ENCODE measurements at places on chromosomes 11 and 22.

DNA sequence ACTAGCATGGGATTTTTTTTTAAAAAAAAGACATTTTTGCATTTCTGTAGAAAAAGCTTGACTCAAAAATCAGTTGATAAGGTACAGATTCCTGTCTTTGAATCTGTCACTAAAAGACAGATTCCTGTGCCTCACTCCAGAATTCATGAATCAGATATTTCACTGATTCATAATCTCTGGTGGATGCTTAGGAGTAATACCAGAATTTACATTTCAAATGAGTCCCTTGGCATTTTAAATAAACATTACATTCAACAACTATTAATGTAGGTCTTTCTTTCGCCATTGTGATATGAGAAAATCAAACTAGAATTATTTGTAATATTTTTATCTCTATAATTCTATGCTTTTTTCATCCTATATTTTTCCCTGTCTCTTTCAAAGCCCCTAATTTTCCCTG, 128.3 kb downstream of the APIP start:
- no peak for DNase-seq

GRCh38 chr22:39446239-39446721, 10.5 kb upstream of the MGAT3 start:
- DNase-seq: no peak

GRCh38 chr11:72247584-72247983, 3.6 kb upstream of the PHOX2A start:
- no peak for DNase-seq

DNA sequence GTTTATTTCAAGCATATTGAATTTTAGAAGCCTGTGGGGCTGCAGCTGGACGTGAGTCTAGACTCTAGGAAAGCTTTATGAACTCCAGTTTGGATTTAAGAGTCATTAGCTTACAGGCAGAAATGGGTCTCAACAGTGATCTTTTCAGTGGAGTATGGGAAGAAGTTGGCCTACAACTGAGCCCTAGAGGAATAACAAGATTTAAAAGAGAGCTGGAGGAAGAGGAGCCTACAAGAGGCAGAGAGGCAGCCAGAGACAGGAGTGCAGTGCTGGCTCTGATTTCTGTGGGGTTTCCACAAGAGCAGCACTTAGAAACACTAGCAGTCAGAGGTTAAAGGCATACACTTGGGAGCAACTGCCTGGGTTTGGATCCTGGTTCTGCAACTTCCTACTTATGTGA, 17.9 kb downstream of the APOL5 start:
- DNase-seq: no peak

- no peak for DNase-seq
Measured at GRCh38 chr11:123111465-123111864, 49.5 kb upstream of the HSPA8 start.

- no peak for DNase-seq
Measured at GRCh38 chr11:47564933-47565339, 463 bp upstream of the PTPMT1 start.

DNA sequence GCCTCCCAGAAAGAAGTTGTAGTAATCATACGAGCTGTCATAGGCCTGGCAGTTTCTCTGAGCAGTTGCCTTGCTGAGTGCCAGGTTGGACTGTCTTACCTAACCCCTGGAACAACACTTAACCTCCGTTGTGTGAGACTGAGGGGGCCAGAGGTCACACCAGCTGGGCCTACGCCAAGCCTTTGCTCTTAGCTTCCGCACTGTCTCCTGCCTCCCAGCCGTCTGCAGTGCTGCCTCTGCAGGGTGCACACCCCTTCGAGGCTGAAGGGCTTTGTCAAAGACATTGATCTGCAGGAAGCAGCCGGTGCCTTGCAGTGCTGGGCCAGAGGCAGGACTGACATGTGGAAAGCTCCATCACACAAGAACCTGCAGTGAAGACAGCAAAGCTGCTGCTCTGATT, 16.7 kb downstream of the TAB1 start:
- DNase-seq: no peak

DNA sequence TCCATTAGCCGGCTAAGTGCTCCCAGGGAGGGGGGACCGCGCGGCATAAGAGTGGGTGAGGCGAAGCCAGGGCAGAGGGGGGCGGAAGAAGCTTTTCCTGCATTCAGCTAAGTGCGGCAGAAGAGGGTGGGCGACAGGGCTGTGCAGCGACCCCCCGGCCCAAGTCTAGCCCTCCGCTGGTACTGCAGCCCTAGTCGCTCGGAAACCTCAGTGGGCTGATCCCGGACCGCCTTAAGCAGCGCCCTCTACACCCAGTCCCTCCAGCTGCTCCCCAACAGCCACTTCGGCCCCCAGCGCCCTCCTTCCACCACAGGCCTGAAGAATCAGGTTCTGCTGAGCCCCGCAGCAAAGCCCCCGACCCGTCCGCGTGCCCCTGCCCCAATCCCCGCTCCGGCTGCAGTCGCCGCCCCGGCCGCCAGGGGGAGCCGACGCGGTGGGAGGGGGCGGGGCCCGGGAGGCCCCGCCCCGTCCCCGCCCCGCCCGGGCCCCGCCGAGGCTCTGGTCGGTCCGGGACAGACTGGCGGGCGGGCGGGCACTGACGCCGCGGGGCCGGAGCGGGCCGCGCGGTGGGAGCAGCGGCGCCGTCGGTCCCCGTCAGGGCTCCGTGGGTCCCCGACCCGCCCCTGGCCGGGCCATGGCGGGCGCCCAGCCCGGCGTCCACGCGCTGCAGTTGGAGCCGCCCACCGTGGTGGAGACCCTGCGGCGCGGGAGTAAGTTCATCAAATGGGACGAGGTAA, at the start of gene PLCB3:
PLCB3 (plus strand) TSS at position 515 of the 737 bp plus-strand sequence; CDS start at position 635, 120 bp downstream.
- DNase-seq: peak; percentile 49

GRCh38 chr11:75802913-75803820, 11.8 kb upstream of the UVRAG start:
- peak; percentile 72 for DNase-seq

- DNase-seq: no peak
Measured at GRCh38 chr11:67381244-67381972, 8.0 kb upstream of the CLCF1 start.

- DNase-seq: no peak
Measured at GRCh38 chr22:31603574-31603973, 58.4 kb downstream of the PISD start.

- no peak for DNase-seq
Measured at GRCh38 chr11:76794371-76795289, 11.5 kb downstream of the TSKU start.

DNA sequence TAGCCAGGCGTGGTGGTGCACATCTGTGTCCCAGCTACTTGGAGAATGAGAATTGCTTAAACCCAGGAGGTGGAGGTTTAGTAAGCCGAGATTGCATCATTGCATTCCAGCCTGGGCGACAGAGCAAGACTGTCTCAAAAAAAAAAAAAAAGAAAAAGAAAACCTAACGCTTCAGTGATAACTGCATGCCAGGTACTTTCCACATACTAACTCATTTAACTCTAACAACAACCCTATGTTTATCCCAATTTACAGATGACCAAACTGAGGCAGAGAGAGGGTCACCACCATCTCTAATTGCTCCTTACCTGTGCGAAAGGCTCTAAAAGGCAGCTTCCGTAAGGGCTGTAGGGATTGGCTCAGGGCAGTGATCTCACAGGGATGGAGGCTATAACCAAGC, 11.6 kb downstream of the PISD start:
- no peak for DNase-seq

GRCh38 chr11:47943721-47944586, 36.4 kb upstream of the PTPRJ start:
- DNase-seq: no peak

DNA sequence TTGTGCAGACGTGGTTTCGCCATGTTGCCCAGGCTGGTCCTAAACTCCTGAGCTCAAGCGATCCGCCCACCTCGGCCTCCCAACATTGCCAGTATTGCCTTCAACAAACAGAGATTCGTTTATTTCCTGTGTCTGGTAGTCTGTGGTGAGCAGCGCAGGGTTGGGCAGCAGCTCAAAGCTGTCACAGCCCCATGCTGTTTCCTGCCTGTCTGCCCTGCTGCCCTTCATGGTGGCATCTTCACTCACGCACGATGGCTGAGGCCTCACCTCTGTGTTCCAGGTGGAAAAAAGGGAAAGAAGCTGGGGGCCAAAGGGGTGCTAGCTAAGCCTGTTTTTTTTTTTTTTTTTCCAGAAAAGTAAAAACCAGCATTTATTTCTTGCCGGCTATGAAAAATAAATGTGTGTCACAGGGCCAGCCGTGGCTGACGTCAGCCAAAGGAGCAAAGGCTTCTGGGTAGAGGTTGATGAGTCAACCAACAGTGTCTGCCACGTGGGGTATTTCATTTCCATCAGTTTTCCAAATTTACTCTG, 28.8 kb downstream of the TBC1D22A start:
- peak; percentile 83 for DNase-seq

DNA sequence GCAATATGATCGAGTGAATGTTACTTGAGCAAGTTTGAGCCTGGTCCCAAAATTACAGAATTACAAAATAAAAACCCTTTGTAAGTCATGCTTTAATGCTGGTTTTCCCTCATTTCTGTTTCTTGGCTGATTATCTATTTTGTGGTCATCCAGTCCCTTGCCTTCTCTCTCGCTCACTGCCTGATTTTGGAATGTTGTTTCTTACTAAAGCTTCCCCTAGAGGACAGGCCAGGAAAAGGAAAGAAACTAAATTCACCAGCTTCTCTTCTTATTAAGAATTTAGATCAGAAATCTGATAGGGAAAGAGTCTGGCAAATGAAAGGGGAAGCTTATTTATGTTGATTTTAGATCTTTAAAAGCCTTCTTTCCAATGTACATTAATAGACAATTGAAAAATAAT, 16.6 kb upstream of the BDNF start:
- no peak for DNase-seq

DNA sequence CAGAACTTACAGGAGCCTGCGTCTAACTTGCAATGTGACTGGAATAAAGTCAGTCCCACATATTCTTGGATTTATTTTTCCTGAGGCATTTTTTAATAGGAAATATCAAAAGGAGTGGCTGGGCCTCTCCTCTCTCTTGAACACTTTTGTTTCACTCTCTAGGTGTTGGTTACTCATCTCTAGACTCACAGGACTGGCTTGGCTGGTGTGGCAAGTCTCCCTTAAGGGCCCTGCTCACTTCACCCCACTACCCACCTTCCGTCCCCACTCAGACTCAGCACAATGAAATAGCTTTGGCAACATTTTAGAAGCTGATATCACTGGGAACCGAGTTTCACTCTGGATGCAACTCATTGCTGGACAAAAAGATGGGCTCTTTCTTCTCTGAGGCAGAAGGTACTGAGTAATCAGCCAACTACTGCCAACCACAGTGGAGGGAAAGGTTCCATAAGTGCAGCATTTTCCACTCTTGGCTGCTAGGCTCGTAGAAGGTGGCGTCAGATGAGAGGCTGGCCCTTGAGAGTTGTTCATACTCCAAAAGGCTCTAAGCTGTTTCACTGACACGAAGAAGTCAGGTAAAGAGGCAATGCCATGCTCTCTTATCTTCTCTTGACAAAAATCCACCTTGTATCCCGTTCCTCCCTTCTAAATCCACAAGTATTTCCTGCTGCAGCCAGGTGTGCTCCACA, 390.6 kb downstream of the SOX6 start:
- DNase-seq: no peak

- DNase-seq: no peak
Measured at GRCh38 chr11:119894916-119895315, 165.9 kb upstream of the NECTIN1 start.

GRCh38 chr11:128857341-128857740, 9.8 kb downstream of the KCNJ1 start:
- DNase-seq: no peak

DNA sequence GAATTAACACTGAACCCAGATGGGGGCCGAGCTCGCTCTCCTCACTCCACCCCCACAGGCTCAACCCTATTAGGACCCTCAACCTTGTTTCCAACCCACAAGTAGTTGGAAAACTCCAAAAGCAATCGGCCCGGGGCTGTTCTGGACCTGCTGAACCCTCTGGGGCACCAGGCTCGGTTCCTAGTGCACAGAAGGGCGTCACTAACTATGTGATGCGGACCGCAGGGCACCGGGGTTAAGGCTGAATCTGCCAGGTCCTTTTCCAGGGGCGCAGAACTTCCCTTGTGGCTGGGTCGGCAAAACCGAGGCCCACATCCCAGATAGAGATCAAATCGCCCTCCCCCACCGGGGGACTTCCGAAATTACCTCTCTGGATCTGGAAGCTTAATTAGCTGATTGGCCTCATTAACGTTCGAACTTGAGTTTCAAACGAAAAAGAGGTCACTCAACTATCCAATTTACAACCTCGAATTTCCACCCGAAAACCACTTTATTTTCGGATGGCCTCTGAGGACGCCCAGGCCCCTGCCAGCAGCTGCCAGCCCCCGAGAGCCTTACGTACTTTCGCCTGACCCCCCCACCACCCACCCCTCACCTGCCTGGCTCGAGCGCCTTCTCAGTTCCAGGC, 1.7 kb downstream of the SHANK2 start:
- no peak for DNase-seq

- no peak for DNase-seq
Measured at GRCh38 chr11:25988178-25988577, 343.8 kb upstream of the ANO3 start.

GRCh38 chr22:31776231-31776630, 22.4 kb downstream of the DEPDC5 start:
- no peak for DNase-seq

GRCh38 chr22:34072585-34072984, 152.3 kb upstream of the LARGE1 start:
- no peak for DNase-seq

DNA sequence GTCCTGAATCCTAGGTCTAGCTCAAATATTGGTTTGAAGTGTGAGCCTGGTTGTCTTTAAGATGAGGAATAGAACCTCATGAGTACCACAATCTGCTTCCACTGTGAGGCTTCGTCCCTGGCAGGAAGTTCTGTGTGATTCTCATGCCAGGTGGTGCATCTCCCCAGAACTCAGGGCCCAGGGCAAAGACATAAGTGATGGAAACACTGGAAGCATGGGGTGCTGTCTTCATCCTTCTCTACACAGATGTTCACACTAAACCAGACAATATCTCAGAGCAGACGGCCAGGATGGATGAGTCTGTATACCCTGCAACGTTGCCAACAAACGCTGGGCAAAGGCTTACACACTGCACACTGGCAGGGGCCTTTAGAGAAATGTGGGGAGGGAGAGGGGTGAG, 475.9 kb upstream of the B3GAT1 start:
- DNase-seq: no peak

GRCh38 chr11:19208181-19208580, 6.4 kb upstream of the CSRP3 start:
- DNase-seq: no peak

DNA sequence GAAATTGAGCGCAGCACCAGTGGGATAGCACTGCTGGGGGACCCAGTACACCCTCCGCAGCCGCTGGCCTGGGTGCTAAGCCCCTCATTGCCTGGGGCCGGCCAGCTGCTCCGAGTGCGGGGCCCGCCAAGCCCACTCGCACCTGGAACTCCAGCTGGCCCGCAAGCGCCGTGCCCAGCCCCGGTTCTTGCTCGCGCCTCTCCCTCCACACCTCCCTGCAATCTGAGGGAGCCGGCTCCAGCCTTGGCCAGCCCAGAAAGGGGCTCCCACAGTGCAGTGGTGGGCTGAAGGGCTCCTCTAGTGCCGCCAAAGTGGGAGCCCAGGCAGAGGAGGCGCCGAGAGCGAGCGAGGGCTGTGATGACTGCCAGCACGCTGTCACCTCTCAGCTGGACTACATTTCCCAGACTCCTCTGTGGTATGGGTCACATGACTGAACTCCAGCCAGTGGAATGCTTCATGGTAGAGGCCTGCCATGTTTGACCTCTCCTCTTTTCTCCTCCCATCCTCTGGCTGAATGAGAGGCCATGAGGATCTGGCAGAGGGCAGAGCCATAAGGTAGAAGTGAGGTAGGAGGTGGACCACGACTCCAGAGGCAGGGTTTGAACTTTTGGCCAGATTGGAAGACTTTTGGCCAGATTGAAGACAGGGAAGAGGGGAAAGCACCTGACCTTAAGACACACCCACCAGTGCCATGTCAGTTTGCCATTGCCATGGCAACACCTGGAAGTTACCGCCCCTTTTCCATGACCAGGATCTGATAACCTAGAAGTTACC, 6.2 kb downstream of the MRGPRD start:
- DNase-seq: no peak

All from effector memory CD8-positive, alpha-beta T cell (primary cell).